Pancreas (tissue), 10 donors: ENCODE measurements at places on chromosomes 12 and 14. TPM values are rescaled to one million over a fixed set of nuclear protein-coding genes. Genes with fewer than 3 reads are reported as not detected.

WDR20 gene
- 10.6 TPM for polyA plus RNA-seq

CCDC196 gene
- polyA plus RNA-seq, result 1.2 TPM

ING4 gene
- 15.7 TPM for polyA plus RNA-seq

GRCh38 chr12:125210104-125210755, 145.0 kb downstream of the AACS start:
- no peak for DNase-seq

DNA sequence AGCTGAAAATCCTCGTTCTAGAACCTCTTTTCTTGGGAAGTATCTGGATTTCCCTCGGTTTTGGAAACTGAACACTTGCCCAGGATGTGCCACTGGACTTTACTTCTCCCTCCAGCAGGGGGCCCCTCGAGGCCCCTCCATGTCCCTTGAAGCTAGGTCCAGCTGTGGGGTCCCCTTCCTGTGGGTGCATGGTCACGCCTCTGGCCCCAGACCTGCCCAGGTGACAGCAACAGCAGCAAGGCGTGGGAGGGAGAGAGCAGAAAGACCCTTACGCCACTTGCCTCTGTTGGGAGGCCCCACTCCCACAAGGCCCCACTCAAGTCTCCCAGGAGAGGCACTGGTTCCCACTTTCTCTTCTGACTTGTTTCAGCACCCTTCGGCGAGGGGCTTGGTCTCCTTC, 3.1 kb downstream of the SLC25A29 start:
- DNase-seq, result no peak

LYZ gene
- polyA plus RNA-seq, result 29.4 TPM

BCL7A gene
- polyA plus RNA-seq, result 8.3 TPM

MYF6 gene
- not detected for polyA plus RNA-seq
